ENCODE measurements at places on chromosomes 12 and 14.
A peak's percentile ranks its signal among the peaks of the same experiment; 100 is the strongest.

DNA sequence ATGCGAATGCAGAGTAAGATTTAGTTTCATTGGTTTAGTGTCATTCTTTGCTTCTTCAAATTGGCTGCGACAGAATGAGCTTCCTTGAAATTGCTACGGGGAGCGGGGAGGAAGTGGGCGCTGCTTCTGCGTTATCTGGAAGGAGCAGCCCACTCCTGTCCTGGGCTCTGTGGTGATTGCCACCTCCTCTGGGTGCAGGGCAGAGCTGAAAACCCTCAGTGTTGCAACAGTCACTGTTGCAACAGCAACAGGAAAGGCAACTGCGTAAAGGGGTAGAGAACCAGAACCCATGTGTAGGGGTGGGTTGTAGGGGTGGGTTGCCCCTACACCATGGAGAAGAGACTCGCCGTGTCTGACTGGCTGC lies 57.7 kb downstream of the MAX start:
- no peak for DNase-seq

- no peak for DNase-seq
Measured at GRCh38 chr14:70027785-70028428, 148.7 kb downstream of the SMOC1 start.

DNA sequence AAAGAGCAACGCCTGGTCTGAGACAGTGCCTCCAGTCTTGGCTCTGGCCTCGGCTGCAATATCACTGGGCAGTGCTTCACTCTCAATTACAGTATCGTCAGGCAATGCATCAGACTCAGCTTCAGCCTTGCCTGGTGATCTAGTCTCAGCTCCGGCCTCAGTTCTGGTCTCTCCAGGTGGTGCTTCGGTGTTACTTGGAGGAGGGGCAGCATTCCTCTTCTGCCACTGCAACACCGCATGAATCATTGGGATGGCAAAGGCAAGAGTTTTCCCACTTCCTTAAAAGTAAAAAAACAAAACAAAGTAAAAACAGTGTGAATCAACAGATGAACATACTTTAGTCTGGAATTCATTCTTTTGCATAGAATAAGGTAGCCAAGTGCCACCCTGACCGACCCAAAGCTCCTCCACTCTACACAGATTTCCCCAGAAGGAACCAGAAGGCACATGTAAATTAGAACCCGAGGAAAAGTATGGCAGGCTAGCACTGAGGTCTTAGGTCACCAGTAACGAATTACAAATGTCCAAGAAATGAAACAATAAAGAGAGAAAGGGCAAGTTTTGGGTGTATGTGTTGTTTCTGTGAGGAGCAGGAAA lies 18.6 kb downstream of the DDX24 start:
- peak; percentile 83 for DNase-seq

DNA sequence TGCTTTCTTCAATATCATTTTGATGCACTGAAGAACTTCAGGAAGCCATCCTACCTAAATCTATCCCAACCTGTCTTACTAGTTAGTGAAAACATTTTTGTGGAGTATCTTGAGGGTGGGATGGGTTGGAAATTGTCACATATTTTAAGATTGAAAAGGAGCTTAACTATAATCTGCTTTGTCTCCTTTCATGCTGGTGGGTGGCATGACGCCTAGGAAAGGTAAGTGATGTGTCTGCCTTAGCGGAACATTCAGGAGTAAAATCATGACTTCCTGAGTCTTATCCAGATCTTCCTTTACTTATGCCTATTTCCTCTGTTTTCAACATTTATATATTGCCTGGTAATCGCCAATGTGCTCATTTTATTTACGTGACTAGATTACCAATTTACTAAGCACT lies 74.1 kb downstream of the FLRT2 start:
- DNase-seq, result no peak

GRCh38 chr14:95228240-95228639 lies 70.9 kb upstream of the DICER1 start:
- no peak for DNase-seq

Data from astrocyte (in vitro differentiated cells and primary cell).